ENCODE measurements at places on chromosomes 6 and 20. TPM values are rescaled to one million over a fixed set of nuclear protein-coding genes. Genes with fewer than 3 reads are reported as not detected.

DNA sequence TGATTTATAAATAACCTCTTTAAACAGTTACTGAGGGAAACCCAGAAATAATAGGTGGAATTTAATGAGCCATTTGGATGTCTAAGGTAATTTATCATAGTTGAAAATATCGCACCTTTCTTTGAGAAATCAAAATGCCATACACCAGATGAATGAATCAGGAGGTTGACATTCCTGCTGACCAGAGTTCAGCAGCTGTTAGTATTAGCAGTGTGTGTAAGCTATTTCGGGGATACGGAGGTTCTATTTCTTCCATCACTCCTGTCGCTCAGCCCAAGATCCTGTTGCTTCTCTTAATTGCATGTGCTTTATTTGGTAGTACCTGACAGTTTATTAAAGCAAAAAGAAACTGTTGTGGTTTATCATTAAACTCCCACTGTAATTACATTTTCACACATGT lies 67.1 kb downstream of the HDGFL1 start:
- no peak for DNase-seq

DNA sequence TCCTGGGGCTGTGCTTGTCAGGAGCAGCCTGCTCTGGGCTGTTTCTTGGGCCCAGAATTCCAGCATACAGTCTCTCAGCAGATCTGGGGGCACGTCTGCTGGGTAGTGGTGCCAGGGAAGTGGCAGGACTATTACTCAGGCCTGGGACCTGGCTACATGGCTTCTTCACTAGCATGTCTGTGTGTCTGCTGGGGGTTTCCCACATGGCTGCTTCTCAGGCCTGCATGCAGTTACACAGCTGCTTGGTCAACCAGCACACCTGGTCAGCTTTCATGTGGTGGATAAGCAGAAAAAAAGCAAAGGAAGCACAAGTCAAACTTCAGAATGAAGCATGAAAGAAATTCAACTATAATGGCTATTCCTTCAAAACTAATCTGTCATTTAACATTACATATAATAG lies 316.2 kb upstream of the NOX3 start:
- DNase-seq, result no peak

DNA sequence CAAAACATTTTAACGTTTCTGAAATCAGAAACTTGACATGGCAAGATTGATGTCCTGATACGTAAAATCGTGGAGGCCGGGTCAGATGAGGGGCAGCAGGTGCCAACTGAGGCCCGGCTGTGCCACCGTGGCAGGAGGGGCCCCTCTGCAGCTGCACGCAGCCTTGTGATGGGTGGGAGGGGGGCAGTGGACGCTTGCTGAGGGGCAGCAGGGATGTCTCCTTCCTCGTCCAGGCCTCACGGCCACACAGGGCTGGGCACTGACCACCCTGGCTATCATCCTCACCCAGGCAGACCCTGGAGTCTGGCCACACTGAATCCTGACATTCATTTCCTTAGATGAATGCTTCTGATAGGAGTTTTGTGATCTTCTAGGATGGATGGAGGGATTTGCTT lies 114.7 kb downstream of the ERMARD start:
- no peak for DNase-seq

CGA gene
- not detected for total RNA-seq

KIF25 gene
- total RNA-seq, result not detected

Data from activated T-helper 1 cell treated with anti-CD3 and anti-CD28 coated beads, Interleukin-12 subunit alpha, Interleukin-12 subunit beta, Interleukin-2, Interleukin-4 antibody, amounts not matched to agents 30 ng/mL and 10 ng/mL and 1 ng/mL, durations not matched to agents 14 hours and 24 hours and 36 hours (primary cell).